ENCODE measurements at places on chromosomes 2 and 18.

GRCh38 chr2:79952616-79953015 lies 351.9 kb downstream of the LRRTM1 start:
- DNase-seq: no peak

DNA sequence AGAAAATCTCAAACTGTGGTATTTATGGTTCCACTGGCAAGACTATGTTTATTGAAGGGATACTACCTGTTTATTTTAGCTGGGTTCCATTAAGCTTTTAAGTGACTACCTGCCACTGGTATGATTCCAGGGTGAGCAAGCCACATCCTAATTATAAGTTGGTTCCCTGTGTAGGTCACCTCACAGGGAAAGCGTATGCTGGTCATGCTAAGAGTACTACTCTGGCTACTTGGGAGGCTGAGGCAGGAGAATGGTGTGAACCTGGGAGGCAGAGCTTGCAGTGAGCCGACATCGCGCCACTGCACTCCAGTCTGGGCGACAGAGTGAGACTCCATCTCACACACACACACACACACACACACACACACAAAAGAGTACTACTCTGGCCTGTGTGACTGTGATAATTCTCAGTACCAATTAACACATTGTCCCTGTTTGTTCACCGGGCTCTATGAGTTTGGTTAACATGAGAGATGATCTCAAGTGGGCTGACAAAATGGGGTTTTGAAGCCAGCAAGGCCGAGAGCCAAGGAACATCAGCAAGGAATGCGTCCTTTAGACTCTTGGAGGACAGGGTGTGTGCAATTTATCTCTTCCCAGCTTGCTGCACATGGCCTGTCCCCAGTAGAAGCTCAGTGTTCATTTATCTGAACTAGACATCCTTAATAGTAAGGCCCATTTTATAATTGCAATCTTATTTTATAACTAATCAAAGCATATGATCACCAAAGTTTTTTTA lies 15.2 kb upstream of the ITSN2 start:
- no peak for DNase-seq

GRCh38 chr2:111954602-111955332 lies 56.4 kb downstream of the MERTK start:
- DNase-seq: no peak

DNA sequence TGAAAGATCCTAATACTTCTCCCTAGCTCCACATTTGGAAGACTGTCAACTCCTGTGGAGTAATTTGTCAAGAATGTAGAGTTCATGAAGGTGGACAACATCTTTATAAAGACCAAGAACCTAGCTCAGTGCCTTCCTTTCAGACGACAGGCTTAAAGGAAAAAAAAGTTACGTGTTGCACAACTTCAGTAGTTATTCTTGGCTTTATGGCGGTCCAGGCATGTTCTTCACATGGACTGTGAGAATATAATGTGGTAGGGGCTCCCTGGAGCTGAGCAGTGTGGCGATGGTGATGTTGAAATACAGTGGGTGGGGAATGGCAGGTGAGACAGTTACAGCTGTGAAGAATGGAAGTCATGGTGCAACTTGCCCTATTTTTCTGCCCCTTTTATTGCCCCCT lies 3.9 kb downstream of the TAF1B start:
- DNase-seq: no peak

- DNase-seq: no peak
Observed at GRCh38 chr2:217897091-217897715, 105.6 kb downstream of the TNS1 start.

GRCh38 chr2:73697606-73698005 lies 39.5 kb downstream of the TPRKB start:
- DNase-seq: no peak

- DNase-seq: peak; percentile 37
Observed at GRCh38 chr2:165766326-165766927, 27.6 kb downstream of the GALNT3 start.

DNA sequence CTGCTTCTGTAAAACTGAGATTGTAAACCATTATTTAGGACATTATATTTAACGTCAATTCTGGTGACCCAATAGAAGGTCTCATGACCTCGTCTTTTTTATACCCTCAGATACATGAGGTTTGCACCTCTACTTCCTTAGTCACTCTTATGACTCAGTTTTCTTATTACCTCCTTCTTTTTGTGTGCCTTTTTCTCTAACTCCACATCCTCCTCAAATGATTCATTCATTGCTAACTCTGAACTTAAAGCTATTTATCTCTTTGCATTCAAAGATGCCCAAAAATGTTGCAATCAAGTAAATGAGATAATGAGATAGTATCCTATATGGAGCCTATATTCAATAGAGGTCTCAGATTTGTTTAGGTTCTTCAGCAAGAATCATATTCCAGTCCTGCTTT lies 121.0 kb upstream of the KYNU start:
- DNase-seq: no peak

DNA sequence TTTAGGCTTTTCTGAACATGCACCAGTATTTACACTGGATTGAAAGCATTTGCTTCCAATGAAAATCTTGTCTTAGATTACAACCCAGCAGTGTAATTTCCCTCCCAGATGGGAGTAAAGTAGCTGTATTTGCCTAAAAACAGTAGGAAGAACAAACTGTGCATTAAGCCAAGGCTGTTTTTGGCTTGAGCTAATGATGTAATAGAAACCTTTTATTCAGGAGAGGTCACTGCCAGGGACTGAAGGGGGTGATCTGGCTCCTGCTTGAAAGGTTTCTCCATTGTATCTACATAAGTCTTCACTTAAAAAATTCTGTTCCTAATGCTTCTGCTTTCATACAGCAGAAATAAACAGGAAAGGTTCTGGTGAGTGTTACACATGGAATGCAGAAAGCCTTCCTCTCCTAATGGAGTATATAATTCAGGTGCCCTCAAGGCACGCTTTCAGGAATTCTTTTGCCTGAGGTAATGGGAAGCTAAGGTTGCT lies 74.4 kb downstream of the MEIS1 start:
- DNase-seq: no peak

DNA sequence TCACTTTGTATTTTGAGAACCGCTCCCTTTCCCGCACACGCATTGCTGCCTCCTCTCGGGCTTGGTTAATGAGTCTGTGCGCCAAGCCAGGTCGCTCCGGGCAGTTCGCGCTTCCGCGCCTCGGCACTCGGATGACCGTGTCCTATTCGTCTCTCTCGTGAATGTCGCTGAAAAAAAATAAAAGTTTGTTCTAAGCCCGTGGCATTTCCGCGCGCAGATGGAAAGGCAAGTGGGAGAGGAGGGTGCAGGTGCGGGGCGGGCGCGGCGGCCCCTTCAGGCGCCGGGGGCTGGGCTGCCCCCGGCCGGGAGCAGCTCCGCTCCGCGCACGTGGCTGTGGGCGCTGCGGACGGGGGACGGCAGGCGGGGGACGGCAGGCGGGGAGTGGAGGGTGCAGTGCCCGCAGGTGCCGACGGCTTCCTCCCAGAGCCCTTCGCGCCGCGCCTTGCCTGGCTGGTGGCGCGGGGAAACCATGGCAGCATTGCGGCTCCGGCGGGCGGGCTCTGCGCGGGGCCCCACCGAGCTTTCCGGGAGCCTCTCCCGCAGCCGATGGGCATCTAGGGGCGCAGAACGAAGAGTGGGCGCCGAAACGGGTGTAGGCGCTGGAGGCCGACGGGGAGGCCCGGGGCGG lies 159.6 kb upstream of the SIX2 start:
- DNase-seq: no peak

DNA sequence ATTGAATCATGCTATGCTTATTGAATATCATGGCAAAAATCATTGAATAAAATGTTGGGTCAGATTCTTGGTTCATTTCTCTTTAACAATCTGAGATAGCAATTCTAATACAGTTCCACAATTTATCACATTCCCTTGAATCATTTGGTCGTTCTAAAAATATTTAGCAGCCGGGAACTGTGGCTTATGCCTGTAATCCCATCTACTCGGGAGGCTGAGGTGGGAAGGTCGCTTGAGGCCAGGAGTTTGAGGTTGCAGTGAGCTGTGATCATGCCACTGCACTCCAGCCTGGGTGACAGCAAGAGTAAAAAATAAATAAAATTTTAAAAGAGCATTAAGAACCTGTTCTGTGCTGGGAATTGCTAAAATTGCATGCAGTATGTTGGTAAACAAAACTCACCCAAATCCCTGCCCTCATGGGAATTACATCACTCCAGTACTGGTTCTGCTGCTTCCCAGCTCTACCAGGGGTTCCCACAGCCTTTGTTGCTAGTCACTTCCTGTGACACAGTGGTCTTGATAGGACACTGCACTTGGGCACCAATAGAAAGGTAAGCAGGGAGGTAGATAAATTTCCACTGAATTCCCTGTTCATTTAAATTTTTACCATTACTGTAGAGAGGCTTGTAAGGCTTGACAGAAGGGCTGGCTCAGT lies 200.4 kb downstream of the CTNNA2 start:
- DNase-seq: no peak

- peak; percentile 25 for DNase-seq
Observed at GRCh38 chr2:66575625-66576310, 140.8 kb downstream of the MEIS1 start.

- no peak for DNase-seq
Observed at GRCh38 chr18:56910237-56910636, 236.7 kb upstream of the BOD1L2 start.

DNA sequence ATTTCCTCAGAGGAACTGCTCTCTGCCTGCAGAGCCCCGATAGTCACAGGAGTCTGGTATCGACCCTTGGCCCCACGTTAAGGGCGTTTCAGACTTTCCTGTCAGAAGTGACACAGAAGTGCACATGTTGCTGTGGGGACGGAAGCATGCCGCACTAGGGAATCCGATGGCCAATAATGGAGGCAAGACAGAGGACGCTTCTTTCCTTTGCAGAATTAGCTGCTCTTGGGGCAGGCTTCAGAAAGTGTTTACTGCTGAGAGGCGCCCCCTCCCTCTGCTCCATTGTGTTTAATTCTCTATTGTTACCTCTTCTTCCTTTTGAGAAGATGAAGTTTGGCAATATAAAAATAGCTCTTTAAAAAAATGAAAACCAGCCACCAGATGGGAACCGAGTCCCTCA lies 118.6 kb upstream of the EML6 start:
- no peak for DNase-seq

GRCh38 chr2:147275943-147276342 lies 568.9 kb upstream of the ACVR2A start:
- DNase-seq: no peak

GRCh38 chr2:181632733-181633401 lies 24.0 kb downstream of the CERKL start:
- no peak for DNase-seq

GRCh38 chr2:84966731-84967130 lies 4.2 kb upstream of the KCMF1 start:
- no peak for DNase-seq

DNA sequence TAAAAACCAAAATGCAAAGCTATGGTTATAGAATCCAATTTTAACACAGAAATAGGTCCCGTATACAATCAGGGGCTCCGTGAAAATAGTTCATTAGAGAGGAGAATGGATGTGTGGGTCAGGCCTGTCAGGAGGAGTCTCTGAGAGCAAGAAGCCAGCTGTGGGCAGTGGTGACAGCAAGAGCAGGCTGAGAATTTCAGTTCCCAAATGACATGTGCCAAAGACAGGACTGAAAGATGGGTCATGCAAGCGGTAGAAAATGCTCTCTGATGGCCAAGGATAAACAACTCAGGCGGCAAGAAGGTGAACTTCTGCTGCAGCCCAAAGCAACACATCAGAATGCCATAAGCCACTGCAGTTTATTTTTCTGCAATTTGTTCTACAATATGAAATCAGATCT lies 100.4 kb downstream of the CCDC141 start:
- DNase-seq: no peak

DNA sequence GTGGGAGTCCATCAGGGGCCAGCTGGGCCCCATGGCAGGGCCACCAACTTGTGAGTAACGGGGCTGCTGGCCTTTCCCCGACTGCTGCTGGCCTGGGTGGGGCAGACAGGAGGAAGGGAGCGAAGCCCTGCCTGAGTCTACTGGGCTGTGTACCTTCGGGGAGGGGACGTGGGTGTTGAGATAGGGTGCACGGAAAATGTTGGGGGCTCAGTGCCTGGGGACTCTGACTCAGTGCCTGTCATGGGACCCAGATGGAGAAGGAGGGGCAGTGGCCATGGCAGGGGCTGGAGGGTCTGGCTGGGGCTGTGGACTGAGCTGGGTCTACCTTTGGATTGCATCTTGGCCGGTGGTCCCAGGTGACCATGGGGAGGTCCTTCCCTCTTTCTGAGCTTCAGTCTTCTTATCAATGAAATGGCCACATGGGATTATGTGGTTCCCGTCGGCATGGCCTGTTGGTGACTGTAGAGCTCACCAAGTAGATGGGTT lies 4.0 kb downstream of the SLC4A3 start:
- DNase-seq: no peak

DNA sequence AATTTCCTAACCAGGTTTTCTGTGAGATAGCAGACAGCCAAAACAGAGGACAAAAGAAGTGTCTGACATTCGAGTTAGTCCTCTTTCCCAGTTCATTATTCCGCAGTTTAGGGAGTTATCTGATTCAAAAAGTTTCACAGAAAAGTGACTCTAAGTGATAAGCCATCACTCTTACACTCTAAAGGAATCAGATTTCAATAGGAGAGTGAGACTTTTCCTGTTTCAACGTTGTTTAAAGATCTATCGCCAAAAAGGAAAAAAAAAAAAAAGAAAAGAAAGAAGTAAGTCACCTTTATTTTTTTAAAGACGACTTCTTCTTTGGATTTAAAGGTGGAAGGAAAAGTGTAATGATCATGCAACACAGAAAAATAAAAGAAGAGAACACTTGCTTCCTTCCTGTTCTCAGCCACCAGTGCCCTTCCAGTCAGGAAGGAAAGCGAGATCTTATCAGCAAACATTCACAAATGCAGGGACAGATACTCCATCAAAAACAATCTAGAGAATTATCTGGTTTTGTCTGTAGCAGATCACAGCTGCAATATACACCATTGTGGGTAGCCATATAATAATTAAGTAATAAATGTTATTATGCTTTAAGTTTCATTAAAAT lies 49.8 kb downstream of the TFPI start:
- no peak for DNase-seq

GRCh38 chr2:200749631-200750322 lies 61.9 kb upstream of the BZW1 start:
- DNase-seq: no peak

- DNase-seq: no peak
Observed at GRCh38 chr2:147456779-147457178, 388.1 kb upstream of the ACVR2A start.

DNA sequence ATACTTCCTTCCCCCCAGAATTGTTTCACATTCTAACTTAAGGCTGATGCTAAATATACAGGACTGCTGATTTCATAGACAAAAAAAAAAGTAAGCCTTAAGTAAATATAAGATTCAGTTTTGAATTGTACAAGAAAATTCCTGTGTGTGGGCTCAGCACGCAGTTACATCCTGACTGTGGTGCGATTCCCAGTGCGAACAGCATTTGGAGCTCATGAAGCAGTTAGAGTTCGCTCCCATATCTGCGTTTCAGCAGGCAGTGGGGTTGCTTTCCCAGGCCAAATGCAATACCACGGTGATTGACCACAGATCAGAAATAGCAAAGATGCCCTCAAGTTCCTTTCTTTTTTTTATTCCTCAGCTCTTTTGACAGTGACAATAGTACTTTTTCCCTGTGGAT lies 75.6 kb downstream of the SATB2 start:
- no peak for DNase-seq

GRCh38 chr2:177124371-177124770 lies 88.2 kb upstream of the HNRNPA3 start:
- DNase-seq: no peak

- DNase-seq: no peak
Observed at GRCh38 chr18:12098374-12098773, 4.7 kb downstream of the ANKRD62 start.

All from colonic mucosa (tissue), 4 donors.